ENCODE measurements at places on chromosomes 7 and 10.

- DNase-seq: no peak
Observed at GRCh38 chr10:80660266-80660665, 122.6 kb downstream of the SH2D4B start.

DNA sequence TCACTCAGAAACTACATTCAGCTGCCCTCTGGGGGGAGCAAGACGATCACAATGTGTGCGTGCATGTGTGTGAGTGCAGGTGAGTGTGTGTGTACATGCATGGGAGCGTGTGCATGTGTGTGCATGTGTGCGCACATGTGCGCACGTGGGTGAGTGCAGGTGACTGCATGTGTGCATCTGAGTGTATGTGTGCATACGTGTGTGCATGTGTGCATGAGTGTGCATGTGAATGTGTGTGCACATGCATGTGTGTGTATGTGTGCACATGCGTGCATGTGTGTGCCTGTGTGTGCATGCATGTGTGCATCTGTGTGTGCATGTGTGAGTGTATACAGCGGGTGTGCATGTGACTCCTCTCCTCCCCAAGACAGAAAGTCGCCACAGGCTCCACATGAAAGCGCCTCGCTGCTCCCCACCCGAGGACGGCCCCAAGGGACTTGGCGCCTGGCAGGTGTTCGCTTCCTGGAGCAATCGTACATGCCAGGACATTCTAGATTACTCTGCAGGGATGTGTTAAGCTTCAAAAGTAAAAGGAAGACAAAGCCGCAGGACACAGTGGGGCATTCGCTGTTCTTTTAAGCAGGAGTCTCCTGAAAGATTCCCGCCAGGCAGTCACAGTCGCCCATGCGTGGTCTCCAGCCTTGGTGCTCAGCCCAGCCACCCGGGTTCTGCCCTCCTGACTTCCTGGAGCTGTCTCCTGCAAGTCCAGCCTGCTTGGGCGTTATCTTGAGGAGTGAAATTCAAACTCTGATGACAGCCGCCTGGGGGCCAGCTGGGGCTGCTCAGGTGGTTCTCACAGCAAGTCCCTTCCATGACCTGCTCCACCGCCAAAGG, 42.0 kb upstream of the ADGRA1 start:
- no peak for DNase-seq

- no peak for DNase-seq
Observed at GRCh38 chr10:132618158-132618919, 80.8 kb downstream of the INPP5A start.

DNA sequence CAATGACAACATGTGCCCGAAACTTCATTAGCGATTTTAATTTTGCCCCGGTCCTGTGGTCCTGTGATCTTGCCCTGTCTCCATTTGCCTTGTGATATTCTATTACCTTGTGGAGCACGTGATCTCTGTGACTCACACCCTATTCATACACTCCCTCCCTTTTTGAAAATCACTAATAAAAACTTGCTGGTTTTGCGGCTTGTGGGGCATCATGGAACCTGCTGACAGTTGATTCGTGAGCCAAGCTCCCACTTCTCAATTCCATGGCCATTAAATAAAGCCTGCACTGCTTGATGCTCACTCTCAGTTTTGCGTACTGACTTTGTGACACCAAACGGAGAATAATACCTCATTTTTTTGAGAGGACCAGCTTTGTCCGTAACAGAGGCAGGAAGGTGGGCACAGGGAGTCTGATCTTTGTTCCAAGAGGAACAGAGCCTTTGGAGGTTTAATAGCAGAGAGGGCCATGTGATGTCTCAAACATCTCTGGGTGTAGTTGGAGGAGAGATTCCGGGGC, 3.8 kb upstream of the ADAMTS14 start:
- no peak for DNase-seq

- DNase-seq: no peak
Observed at GRCh38 chr7:139619367-139619657, 95.8 kb downstream of the CLEC2L start.

DNA sequence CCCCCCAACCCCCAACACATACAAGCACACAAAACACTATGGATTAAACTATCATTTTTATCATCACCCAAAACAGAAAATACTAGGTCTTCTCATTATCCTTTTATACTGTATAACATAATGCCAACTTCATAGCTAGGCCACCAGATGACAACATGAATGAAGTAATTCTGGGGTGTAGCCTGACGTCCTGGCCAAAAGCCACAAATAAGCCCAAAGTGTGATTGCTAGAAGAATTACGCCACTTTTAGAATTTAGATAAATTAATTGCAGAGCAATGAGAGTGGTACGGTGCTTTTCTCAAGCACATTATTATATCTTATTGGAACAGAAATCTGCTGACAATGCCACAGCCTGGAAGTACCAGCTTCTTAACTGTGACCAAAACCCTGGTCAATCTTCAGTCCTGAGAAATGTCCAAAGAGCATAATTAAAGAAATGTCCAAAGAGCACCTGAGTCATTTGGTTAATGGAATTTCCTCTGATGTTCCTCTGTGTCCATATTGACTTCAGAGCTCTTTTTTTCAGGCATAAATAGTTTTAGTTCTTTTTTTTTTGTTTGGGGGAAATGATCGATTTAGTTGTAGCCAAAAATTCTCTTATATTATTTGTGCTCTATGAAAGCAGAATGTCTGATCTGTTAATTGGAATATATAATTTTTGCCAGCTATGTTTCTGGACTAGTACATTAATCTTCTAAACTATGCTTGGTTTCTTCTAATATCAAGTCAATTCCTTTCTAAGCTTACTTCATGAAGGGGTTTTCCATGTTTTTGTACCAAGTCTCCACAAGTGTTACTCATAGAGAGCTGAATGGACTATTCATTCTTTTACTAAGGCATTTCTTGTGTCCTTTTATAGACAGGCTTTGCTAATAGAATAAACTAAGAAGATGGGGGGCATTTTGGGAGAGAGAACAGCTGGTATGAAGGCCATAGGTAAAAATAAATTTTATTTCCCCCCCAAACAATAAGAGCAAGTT, 233.4 kb upstream of the SLC26A5 start:
- DNase-seq: no peak

- DNase-seq: no peak
Observed at GRCh38 chr10:65355141-65355680, 1570.6 kb upstream of the LRRTM3 start.

DNA sequence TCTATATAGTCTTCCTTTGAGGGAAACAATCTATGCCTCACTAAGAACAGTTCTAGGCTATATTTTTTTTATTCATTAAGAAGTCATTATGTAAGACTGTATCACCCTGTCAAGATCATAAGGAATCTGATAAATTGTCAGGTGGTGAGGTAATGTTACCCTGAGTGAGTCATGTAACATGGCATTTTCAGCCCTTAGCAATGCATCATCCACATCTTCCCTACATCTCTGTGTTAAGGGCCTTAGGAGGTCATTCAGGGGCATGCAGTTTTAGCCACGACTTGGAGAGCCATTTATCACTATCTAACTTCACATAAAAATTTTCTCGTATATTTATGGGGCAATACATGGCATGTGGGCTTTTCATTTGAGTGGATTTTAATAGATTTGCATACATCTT, 924.5 kb upstream of the MBL2 start:
- DNase-seq: no peak

DNA sequence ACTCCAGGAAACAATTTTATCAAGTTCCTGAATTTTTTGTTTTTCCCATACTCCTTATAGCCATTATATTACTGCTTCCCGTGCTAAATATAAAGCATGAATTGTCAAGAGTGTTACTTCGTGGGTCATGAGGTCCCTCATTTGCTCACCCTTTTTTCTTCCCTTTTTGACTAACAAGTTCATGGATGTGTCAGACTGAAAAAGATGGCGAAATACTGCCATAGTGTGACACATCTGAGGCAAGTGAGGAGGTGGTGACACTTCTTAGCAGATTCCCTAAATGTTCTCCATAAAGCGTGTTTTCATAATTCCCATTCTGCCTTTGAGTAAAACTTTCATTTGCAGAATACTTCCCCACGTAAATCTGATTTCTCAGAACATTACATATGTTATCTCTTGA, 269.6 kb upstream of the FZD1 start:
- DNase-seq: no peak

GRCh38 chr10:54120806-54121205, 680.2 kb downstream of the PCDH15 start:
- DNase-seq: no peak

GRCh38 chr10:123274306-123275135, 120.3 kb downstream of the BUB3 start:
- peak; percentile 95 for DNase-seq

- no peak for DNase-seq
Observed at GRCh38 chr10:114697061-114697598, 39.1 kb upstream of the ABLIM1 start.

DNA sequence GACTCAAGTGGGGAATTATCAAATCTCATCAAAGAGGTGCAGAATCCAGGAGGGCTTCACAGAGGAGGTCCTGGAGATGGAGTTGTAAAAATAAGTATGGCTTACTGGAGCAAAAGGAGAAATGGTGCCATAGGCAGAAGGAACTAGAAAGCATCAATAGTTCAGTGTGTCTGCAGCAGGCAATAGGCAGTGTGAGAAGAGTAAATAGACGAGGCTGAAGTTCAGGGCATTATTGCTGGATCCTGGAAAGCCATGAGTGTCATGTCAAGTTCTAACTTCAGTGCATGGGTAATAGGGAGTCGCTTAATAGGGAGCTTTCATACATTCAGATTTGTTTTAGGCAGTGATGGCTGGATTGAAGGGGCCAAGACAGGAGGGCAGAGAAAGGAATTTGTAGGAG, 39.3 kb downstream of the CYP26A1 start:
- DNase-seq: no peak

DNA sequence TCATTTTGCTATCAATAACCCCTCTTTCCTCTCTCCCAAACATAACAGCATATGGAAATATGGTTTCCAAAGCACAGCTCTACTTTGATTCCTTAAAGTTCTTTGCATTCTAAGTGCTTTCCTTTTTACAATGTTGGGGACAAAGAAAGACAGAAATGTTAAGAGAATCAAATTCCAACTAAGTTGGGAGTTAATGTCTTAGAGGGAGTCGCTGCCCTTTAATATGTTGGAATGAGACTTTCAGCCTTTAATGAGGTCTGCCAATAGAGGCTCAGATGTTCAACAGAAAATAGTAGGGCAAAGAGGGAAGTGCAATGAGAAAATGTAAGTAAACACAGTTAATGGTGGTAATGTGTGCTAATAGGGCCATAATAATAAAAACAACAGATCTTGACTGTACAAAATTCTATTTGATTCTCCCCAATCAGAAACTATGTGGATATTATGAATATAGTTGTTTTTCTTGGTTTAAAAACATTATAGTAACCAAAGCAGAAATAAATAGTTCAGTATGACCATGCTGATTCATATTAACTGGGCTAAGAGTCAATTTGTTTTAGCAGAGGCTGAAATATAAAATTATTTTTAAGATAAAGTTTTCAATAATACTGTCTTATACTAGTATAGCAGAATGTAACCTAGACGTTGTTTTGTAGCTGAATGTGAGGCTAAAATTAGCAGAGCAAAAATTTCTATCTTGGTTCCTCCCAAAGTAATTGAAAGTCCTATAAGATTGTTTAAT, 10.3 kb downstream of the HYCC1 start:
- DNase-seq: no peak

DNA sequence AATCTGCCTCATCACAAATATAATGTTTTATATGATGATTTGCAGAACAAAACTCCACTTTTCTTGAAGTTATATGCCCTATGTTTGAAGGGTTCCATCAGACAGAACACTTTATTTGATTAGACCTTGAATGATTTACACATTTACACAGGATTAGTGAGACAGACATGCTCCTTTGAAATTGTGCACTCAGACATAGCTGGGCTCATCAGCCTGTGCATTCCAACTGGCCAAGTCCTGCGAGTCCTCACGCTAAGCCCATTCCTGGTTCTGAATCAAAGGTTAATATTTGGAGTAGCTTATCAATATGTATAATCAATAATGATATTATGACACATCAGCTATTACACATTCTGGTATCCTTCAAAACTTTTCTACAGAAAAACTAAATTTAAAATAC, 173.6 kb downstream of the MBL2 start:
- no peak for DNase-seq

DNA sequence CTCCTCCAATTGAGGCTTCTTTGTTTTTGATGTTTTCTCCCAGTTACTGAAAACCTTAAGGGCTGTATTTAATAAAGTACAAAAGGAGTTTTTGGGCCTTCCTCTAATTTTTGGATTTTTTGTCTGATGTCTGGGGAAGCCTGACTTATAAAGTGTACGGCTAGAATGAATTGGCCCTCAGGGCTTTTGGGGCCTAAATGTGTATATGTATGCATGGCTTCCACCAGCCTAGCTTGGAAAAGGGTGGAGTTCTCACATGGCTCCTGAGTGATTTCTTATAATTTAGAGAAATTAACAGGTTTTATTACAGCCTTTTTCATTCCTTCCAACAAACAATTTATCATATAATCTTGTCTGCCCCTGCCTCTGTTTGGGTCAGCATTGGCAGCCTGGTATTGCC, 10.4 kb upstream of the TBATA start:
- no peak for DNase-seq

GRCh38 chr7:101924171-101924570, 106.7 kb downstream of the CUX1 start:
- no peak for DNase-seq

GRCh38 chr10:20648263-20648874, 248.7 kb downstream of the NEBL start:
- no peak for DNase-seq

DNA sequence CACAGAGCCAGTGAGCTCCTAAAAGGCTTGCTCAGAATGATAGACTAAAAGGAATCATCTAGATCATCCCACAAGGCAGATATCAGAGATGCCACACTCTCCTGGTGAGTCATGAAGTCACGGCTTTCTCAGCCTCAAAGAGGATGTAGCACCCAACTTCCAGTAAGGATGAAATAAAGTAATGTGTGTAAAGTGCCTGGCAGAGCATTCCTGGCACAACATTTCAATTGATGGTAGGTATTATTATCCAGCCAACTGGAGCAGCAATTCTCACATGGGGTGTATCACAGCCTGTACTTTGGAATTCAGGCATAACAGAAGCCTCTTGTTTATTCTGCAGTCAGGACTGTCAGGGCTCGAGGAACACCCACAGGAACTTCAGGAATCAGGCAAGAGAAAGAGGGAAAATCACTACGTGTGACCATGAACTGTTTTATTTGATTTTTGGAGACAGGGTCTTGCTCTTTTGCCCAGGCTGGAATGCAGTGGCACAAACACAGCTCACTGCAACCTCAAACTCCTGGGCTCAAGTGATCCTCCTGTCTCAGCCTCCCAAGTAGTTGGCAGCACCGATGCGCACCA, 5.3 kb upstream of the NAT16 start:
- DNase-seq: no peak

DNA sequence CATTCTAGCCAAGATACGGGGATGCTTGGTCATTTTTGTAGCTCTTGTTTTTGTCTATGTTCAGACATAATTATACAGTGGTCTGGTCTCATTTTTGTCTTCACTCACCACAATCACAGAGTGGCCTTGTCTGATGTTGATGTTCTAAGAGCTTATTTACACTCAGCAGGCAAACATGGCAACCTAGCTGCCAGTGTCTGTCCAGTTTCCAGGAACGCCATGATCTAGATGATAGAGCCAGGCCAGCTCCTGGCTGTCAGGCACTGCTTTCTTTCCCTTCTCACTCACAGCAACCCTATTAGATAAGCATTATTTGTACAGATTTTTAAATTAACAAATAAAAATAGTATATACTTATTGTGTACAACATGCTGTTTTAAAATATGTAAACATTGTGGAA, 98.6 kb upstream of the PHF14 start:
- DNase-seq: no peak

- DNase-seq: no peak
Observed at GRCh38 chr7:28290496-28290895, 109.9 kb upstream of the JAZF1 start.

All from DMS153 (cell line).